HAP-1 (cell line): ENCODE measurements at places on chromosomes 6 and 20.

GRCh38 chr6:47117314-47117713 is 75.2 kb upstream of the ADGRF1 start:
- no peak for DNase-seq

DNA sequence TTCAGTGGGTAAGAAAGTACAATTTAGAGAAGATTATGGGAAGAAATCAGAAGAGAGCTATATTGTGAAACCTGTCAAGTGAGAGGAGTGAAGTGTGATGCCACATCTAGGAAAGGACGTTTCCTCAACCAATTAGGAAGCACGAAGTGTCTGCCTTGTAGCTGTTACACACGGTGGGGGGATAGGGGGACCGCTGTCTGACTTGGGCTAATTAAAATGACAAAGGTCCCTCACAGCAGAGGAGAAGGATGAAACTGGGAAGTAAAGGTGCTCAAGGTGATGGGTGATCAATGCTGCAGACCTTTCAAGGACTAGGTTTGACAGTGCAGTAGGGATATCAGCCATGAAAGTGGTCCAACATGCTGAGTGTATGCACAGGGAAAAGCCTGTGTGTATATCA is 181.1 kb upstream of the PRSS16 start:
- DNase-seq, result no peak

DNA sequence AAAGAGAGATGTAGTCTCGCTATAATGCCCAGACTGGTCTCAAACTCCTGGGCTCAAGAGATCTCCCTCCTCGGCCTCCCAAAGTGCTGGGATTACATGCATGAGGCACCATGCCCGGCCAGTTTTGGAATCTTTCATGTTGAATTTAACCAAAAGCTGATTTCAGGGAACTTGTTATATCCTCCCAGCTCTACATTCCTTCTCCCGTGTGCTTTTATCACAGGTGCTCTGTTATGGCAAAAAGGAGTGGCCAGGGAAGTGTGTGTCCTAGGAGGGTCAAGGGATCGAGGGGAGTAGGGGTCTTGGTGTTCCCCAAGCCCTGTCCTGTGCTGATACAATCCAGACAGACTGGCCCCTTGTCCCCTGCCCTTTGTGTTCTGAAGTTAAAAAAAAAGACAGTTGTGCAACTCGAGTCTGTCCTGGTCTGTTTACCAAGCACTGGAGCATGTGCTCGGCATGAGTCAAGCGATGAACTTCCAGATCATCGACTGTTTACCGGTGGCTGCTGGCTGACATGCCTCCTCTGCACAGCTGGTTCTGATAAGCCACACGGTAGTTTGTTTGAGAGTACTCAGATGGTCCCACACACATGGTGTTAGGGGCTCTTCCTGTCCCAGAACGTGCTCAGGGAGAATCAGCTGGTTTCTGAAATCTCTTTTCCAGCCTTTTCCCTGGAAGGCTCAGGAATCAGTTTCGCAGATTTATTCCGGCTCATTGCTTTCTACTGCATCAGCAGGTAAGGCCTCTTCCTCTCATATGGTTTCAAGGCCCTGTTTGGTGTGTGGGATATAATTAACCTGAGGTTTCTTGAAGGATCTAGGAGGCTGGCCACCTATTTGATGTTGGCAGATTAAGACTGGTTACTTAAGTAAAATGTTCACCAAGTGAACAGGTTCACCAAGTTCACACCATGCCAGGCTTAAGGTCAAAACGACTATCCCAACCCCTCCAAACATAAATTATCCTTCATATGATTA is 52.6 kb upstream of the NAA20 start:
- DNase-seq, result no peak

DNA sequence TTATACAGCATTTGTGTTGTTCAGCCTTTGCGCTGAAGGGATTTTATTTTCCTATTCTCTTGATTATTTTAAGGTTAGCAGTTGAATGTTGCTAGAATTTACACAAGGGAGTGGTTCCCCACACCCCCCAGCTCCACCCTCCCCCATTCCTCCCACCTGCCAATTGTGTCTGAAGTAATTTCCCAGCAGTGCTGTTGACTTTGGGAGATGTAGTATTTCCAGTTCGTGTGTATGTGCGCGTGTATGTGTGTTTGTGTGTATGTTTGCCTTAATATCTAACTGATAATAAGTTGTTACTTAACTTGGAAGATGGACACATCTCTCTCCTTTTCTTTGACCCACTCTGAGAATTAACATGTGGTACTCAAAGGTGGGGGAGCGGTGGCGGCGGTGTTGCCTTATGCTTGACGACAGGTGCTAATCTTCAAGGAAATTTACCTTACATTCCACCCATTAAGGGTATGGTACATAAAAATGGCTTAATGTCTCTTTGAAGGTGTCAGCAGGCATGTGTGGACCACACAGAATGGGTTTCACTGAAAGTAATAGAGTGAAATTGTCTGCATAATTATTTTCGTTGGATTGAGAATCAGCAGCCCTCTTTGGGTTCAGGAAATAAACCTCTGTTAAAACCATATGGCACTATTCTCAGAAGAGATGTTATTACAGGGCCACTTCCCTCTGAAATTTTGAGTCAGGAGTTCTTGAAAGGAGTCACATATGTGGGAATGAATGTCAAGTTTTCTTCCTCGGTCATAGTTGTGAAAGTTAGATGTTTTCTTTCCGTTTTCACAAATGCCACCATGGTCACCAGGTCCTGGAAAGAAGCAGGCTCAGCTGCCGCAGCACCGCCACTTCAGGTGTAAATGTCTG is 95.6 kb upstream of the SUPT3H start:
- no peak for DNase-seq

- no peak for DNase-seq
These were observed 62.6 kb downstream of the BACH2 start for GRCh38 chr6:90233994-90234393.
